ENCODE measurements at places on chromosomes 7 and 10.

DNA sequence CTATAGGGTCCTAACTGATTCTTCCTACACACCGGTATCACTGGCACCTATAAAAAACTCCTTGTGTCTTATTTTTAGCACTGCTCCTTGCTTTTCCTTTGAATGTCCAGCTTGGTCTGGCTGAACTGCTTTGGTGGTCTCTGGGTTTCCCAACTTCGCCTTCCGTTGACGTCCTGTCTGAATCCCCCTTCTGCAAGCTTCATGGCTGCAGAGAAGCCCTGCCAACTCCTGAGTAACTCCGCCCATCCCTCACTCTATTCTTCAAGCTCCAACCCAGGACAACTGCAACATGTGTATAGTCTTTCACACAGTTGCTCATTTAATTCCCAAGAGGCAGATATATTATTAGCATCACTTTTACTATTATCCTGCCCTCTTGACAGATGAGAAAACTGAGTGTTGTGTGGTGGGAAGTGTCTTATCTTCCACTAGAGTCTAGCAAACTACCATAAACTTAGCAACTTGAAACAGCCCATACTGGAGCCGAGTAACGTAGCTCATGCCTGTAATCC lies 40.9 kb downstream of the MTURN start:
- no peak for DNase-seq
- no peak overlapping the region for H3K4me3 ChIP-seq
- no peaks in the 10 kb centered on the region for H3K36me3 ChIP-seq
- H3K27me3 ChIP-seq, result no peaks in the 10 kb centered on the region

- H3K27ac ChIP-seq, result no peak overlapping the region
- no peaks in the 10 kb centered on the region for H3K27me3 ChIP-seq
- no peaks in the 10 kb centered on the region for H3K36me3 ChIP-seq
These were observed 509.9 kb downstream of the PARD3 start for GRCh38 chr10:34305189-34305588.

- H3K4me3 ChIP-seq, result no peak overlapping the region
- H3K4me1 ChIP-seq, result no peaks in the 10 kb centered on the region
- no peak overlapping the region for H3K27ac ChIP-seq
- H3K27me3 ChIP-seq, result peaks cover 58% of the 10 kb centered on the region
- H3K36me3 ChIP-seq, result no peaks in the 10 kb centered on the region
These were observed 321.0 kb downstream of the WDR37 start for GRCh38 chr10:1377231-1377630.

GRCh38 chr10:59708816-59709394 lies 745 bp downstream of the SLC16A9 start:
- DNase-seq, result no peak
- H3K4me1 ChIP-seq, result no peaks in the 10 kb centered on the region
- H3K27me3 ChIP-seq, result peaks cover 58% of the 10 kb centered on the region
- H3K4me3 ChIP-seq, result peak overlapping the region; percentile 19

GRCh38 chr7:5001003-5001402 lies 42.0 kb upstream of the MMD2 start:
- H3K27ac ChIP-seq, result peak overlapping the region; percentile 68
- no peak for DNase-seq
- peaks cover 31% of the 10 kb centered on the region for H3K36me3 ChIP-seq
- H3K4me3 ChIP-seq, result no peak overlapping the region
- no peaks in the 10 kb centered on the region for H3K27me3 ChIP-seq

- H3K27me3 ChIP-seq, result no peaks in the 10 kb centered on the region
- H3K27ac ChIP-seq, result no peak overlapping the region
- no peak for DNase-seq
- H3K4me3 ChIP-seq, result no peak overlapping the region
These were observed 184.0 kb upstream of the INHBA start for GRCh38 chr7:41886901-41887311.

DNA sequence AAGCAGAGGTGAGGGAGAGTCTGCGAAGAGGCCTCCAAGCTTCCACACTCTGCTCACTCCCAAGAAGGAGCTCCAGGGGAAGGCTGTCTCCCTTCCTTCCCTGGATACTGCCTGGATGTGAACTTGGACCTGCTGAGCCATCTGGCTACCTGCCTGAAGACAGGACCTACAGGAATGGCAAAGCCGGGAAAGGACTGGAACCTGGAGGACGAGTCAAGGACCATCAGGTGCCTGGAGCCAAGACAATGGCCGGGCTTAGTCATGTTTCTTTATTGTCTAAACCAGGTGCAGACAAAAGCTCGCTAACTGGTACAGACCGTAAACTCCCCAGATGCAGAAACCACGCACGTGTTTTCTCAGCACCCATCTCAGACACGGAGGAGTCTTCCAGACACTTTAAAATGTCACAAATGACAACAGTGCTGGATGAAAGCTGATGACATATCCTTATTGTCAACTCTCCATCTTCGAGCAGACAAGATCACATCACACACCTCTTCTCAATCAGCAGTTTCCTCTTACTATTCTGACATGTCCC lies 12.1 kb downstream of the ASB13 start:
- peaks cover 12% of the 10 kb centered on the region for H3K27me3 ChIP-seq
- DNase-seq, result no peak
- H3K36me3 ChIP-seq, result no peaks in the 10 kb centered on the region
- peaks cover 2% of the 10 kb centered on the region for H3K4me1 ChIP-seq
- H3K4me3 ChIP-seq, result no peak overlapping the region

GRCh38 chr7:359226-359765 lies 69.3 kb downstream of the FOXL3 start:
- no peak overlapping the region for H3K27ac ChIP-seq
- H3K4me1 ChIP-seq, result peaks cover 17% of the 10 kb centered on the region
- no peaks in the 10 kb centered on the region for H3K36me3 ChIP-seq
- H3K27me3 ChIP-seq, result no peaks in the 10 kb centered on the region
- H3K4me3 ChIP-seq, result no peak overlapping the region
- no peak for DNase-seq

- no peaks in the 10 kb centered on the region for H3K36me3 ChIP-seq
- no peaks in the 10 kb centered on the region for H3K27me3 ChIP-seq
- no peak overlapping the region for H3K27ac ChIP-seq
- peaks cover 4% of the 10 kb centered on the region for H3K4me1 ChIP-seq
- no peak overlapping the region for H3K4me3 ChIP-seq
These were observed 13.2 kb downstream of the ARHGAP19 start for GRCh38 chr10:97279121-97279815.

DNA sequence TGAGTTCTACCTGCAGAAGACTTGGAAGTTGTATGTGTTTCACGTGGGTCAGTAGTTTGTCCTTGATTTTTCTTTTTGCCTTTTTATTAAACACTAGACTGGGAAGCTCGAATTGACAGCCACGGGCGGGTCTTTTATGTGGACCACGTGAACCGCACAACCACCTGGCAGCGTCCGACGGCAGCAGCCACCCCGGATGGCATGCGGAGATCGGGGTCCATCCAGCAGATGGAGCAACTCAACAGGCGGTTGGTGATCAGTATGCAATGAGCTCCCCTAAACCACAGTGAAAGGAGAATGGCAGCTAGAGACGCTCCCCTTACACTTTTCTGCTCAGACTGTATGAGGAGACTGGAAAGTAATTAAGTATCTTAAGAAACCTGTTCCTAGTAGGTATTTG lies 126.7 kb upstream of the STK17A start:
- no peaks in the 10 kb centered on the region for H3K27me3 ChIP-seq
- H3K4me1 ChIP-seq, result peaks cover 7% of the 10 kb centered on the region
- no peak overlapping the region for H3K27ac ChIP-seq
- H3K36me3 ChIP-seq, result no peaks in the 10 kb centered on the region

- H3K4me1 ChIP-seq, result no peaks in the 10 kb centered on the region
- no peak overlapping the region for H3K27ac ChIP-seq
- peaks cover 36% of the 10 kb centered on the region for H3K27me3 ChIP-seq
- no peaks in the 10 kb centered on the region for H3K36me3 ChIP-seq
- DNase-seq, result no peak
- H3K4me3 ChIP-seq, result no peak overlapping the region
These were observed 12.8 kb upstream of the C10orf53 start for GRCh38 chr10:49666685-49667084.

DNA sequence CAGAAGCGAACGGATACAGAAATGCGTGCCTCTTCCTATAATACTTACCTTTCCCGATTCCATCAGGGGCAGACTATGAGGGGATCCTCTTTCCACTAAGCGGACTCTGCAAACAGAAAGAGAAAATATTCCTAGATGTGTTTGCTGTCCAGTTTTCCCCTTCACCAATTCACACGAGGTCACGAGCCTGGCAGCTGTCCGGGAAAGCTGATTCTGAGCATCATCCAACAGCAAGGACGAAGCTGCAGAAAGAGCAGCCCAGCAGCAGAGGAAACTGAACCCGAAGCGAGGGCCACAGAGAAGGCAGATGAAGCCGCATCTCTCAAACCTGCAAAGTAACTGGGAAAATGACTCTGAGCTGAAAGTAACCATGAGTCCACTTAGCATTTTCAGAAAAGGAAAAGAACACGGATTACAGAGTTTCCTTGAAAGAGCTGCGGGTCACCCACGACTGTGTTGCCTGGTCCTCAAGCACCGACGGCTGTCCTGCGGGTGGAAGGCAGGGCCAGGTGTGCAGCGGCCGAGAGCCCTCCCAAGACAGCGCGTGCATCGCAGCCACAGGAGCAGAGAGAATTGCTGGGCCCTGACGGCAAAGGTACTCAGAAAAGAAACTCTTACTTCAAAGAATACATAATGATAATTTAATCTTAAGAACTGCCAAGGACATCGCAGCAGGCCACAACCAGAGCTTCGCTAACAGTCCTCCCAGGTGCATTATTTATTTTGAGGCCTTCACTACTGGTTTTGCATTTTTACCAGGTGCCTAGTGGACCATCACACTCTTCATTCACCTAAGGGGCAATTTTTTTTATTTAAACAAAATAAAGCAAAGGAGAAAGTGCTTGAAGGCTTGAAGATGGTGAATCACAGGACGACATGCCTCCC lies 153.3 kb downstream of the ZMYND11 start:
- H3K4me3 ChIP-seq, result no peak overlapping the region
- peaks cover 4% of the 10 kb centered on the region for H3K36me3 ChIP-seq
- no peaks in the 10 kb centered on the region for H3K27me3 ChIP-seq
- H3K27ac ChIP-seq, result peak overlapping the region; percentile 35
- no peak for DNase-seq

- H3K27me3 ChIP-seq, result no peaks in the 10 kb centered on the region
- no peak overlapping the region for H3K4me3 ChIP-seq
- DNase-seq, result no peak
- peaks cover 9% of the 10 kb centered on the region for H3K36me3 ChIP-seq
- peaks cover 19% of the 10 kb centered on the region for H3K4me1 ChIP-seq
These were observed 67.0 kb downstream of the MDFIC start for GRCh38 chr7:114988755-114989375.

GRCh38 chr7:120997882-120998474 lies 9.5 kb downstream of the CPED1 start:
- H3K4me3 ChIP-seq, result no peak overlapping the region
- no peak for DNase-seq
- peaks cover 37% of the 10 kb centered on the region for H3K27me3 ChIP-seq
- H3K4me1 ChIP-seq, result peaks cover 4% of the 10 kb centered on the region

DNA sequence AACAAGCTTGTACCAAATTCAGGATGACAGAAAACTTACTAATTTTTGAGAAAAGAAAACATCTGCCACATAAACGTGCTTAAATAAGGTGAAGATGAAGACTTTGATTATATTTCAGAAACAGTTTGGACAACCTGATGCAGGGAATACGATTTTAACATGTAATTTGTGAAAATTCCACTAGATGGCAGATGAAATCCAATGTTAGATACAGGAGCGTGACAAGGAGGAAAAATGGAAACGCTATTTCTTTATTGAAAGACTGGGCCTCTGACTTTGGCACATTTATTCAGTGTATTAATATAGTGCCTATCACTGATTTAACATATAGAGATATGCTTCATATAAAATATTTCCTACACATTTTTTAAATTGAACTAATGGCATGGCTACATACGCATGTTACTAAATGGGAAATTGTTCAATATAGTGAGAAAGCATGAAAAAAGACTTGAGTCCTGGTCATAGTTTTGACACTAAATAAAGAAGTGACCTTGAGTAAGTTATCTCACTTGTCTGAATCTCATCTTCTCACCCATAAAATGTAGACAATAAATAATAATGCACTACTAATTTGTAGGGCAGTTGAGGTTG lies 60.7 kb downstream of the CD36 start:
- DNase-seq, result no peak
- H3K4me1 ChIP-seq, result no peaks in the 10 kb centered on the region
- no peak overlapping the region for H3K27ac ChIP-seq
- no peaks in the 10 kb centered on the region for H3K27me3 ChIP-seq

DNA sequence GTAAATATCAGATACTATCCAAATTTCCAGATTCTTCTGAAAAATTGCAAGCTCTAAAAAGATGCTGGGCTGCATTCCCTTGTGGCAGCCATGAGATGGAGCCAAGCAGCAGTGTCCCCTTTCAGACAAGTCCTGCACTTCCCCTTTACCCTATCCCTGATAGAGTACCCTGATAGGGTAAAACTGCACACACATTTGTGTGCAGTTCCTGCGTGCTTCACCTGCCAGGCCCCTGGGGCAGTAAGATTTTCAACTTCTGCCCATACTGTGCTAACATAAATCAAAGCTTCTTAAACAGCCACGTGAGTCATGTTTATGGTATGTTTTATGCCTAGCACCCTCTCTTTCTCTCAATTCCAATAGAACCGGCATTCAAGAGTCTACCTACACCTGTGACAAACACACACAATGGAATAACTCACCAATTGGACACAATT lies 52.2 kb downstream of the IFIT5 start:
- peaks cover 4% of the 10 kb centered on the region for H3K27me3 ChIP-seq
- no peak for DNase-seq
- no peak overlapping the region for H3K27ac ChIP-seq
- H3K36me3 ChIP-seq, result no peaks in the 10 kb centered on the region

- H3K27ac ChIP-seq, result no peak overlapping the region
- H3K27me3 ChIP-seq, result no peaks in the 10 kb centered on the region
- no peak overlapping the region for H3K4me3 ChIP-seq
- DNase-seq, result no peak
- H3K36me3 ChIP-seq, result no peaks in the 10 kb centered on the region
These were observed 1101.8 kb downstream of the SORCS3 start for GRCh38 chr10:105742923-105743322.

DNA sequence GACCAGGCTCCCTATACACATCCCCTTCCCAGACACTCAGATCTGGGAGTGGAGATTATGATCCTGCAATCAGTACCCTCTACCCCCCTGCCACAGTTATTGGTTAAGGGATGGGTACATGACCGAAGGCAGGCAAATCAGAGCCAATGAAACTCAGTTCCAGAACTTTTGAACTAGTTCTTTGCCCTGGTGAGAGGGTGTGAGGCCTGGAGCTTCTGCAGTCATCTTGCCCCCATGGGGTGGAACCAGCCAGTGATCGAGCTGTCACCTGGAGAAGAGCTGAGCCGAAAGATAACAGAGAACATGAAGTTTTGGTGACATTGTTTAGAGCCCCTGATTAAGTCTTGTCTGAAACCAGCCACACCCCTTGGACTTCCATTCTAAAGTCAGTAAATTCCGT lies 88.2 kb upstream of the DUSP5 start:
- peaks cover 11% of the 10 kb centered on the region for H3K36me3 ChIP-seq
- no peak overlapping the region for H3K4me3 ChIP-seq
- DNase-seq, result no peak
- H3K27ac ChIP-seq, result no peak overlapping the region
- no peaks in the 10 kb centered on the region for H3K27me3 ChIP-seq
- peaks cover 34% of the 10 kb centered on the region for H3K4me1 ChIP-seq
